ENCODE measurements at places on chromosomes 6 and 20.

DNA sequence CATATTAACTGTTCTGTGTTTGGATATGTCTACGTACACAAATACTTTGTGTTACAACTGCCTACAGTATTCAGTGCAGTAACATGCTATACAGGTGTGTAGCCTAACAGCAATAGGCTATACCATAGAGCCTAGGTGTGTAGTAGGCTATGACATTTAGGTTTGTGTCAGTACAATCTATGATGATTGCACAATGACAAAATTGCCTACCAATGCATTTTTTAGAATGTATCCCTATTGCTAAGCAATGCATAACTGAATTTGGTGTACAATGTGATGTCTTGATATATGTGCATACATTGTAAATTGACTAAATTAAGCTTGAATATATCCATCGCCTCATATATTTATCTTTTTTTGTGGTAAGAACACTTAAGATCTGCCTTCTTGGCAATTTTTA is 48.9 kb downstream of the C6orf118 start:
- DNase-seq: no peak

- DNase-seq: no peak
These were observed 2.2 kb downstream of the UBR2 start for GRCh38 chr6:42565823-42566613.

DNA sequence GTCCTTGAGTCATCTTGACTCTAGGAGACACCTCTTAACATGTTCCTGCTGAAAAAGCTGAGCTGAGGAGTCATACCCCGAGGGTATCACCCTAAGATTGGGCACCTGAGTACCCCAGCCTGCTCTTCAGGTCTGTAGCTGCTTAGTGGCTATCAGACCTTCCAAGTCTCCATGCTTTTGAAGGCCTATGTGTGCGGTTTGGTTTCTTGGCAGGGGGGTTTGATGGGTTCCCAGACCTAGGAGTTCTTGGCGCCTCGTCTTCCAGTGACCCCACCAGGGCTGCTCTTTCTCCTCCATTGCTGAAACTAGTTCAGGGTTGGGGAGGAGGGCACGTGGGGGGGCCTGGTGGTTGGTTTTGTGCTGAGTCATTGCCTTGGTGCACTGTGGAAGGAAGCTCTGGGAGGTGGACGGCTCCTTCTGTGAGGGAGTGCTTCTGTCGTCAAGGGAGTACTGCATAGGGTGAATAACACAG is 20.1 kb downstream of the IGF2R start:
- no peak for DNase-seq

DNA sequence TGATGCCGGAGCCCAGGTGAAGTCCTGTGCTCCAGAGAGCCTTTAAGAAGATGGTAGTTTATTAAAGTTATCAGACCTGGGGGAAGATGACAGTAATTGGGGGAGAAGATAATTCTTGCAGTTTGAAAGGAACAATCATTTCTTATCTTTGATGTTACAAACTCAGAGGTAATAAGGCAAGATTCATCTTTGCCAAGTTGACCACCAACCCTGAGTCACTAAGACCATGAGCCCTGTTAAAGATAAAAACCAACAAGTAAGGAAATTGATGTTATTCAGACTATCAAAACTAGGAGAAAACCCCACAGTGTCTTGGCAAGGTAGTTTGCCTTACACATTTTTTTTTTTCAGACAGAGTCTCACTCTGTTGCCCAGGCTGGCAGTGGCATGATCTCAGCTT is 73.1 kb downstream of the MKKS start:
- DNase-seq: no peak

DNA sequence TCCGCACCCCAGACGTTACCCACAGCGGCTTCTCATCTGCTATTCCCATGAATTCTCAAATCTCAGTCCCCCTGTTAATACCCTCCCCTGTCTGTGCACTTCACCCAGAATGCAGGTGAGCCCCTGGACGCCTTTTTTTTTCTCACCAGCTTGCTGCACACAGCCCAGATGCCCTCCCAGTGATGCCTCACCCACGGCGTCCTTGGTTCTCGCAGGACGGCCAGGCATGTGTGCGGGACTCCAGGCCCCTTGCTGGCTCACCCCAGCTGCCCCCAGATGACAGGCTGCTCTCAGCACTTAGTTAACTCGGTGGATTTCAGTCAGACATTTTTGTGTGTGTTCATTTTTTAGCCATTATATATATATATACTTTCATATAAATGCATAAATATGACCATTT is 25.4 kb upstream of the PI16 start:
- no peak for DNase-seq

DNA sequence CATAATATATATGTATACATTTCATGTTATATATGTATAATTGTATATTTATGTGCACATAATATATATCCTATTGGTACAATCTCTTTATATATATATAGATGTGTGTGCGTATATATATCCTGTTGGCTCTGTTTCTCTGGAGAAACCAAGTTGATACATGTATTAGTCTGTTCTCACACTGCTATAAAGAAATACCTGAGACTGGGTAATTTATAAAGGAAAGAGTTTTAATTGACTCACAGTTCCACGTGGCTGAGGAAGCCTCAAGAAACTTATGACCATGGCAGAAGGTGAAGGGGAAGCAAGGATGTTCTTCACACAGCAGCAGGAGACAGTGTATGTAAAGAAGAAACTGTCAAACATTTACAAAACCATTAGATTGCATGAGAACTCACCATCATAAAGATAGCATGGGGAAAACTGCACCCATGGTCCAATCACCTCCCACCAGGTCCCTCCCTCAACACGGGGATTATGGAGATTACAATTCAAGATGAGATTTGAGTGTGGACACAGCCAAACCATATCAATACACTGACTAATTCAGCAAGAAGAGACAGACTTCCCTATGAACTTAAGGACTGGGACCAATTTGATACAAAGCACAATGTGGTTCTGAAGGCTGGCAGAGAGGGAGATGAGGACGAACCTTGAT is 14.0 kb downstream of the CST3 start:
- no peak for DNase-seq

DNA sequence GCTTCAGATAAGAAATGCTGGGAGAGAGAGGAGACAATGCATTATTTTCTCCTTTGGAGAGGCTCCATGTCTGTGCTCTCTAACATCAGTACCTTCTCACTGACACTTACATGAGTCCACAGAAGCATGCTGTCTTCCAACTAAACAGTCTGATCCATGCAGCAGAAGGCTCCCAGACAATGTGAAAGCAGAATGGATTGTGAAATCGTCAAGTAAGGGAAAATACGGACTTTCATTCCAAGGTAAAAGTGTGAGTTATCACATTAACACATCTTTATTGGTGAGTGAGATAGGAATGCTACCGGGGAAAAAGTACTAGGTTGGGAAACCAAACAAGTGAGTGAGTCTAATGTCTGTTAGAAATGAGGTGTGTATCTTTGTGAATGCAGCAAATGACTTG is 167.6 kb upstream of the KCNK16 start:
- DNase-seq: no peak

- no peak for DNase-seq
These were observed 11.9 kb upstream of the QKI start for GRCh38 chr6:163402616-163403015.

DNA sequence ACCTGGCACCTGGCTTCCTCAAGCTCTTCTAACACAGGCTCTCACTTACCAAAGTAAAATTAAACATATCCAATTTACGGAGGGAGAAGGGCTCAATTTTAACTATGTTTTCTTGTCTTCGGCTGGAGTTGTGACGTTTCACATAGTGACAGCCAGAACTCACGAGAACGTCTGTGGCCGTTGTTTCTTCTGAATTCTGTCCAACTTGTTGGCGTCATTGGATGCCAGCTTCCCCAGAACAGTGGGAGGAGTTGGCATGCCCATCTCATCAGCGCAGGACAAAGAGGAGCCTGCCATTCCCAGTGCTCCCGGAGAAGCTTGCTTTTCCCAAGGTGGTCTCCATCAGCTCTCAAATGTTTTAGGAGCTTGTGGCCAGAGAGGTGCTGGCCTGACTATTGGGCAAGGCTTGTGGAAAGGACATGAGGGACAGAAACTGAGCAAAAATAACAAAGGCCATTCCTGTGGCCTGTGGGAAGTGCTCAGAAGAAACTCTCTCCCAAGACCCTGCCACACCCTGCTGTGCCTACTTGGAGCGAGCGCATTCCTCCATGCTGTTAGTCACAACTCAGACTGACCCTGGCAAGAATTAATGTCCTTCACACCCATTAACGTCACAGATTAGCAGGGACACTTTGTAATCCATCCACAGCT is 265.4 kb upstream of the CDH4 start:
- no peak for DNase-seq

DNA sequence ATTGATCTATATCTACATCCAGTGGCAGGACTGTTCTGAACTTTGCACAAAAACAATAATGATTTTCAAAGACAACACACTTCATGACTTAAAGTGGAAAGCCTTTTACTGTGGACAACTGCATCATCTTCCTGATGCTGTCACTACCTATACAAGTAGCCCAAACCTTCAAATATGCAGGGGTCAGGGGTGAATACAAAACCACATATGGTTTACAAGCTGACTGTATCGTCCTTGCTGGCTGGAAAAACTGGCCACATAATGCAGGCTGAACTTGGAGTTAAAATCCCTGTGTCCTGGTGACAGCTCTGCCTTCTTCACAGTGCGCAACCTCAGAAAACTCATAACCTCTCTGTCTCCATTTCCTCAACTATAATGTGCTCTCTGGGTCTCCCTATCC is 128.9 kb downstream of the GMDS start:
- DNase-seq: no peak

DNA sequence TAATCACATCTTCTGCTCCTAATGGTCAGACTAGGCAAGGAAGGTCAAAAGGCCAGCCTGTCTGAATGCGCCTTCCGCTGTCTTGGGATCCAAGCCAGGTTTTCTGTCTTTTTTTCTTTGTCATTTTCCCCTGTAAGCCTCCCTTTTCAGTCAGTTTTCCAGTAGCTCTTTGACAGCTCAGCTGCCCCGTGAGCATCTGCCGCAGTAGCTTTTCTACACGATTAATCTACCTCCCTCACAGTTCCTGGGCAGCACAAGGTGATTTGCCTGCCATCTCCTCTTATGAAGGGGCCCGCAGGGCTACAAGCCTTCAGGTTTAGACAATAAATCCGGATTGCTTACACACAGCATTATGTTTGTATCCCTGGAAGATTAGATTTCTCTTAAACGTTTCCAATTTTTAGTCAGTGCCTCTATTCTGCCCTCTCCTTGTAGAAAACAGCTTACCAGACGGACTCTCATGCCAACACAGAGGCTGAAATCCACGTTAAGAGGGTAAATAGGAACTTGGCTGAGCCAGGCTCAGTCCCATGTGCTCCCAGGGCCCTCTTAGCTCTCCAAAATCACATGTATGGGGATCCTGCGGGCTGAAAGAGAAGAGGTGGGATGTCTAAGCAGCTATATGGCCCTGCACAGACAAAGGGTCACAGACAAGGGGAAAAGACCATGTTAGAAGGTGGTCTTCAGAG is 77.2 kb downstream of the LY86 start:
- no peak for DNase-seq

DNA sequence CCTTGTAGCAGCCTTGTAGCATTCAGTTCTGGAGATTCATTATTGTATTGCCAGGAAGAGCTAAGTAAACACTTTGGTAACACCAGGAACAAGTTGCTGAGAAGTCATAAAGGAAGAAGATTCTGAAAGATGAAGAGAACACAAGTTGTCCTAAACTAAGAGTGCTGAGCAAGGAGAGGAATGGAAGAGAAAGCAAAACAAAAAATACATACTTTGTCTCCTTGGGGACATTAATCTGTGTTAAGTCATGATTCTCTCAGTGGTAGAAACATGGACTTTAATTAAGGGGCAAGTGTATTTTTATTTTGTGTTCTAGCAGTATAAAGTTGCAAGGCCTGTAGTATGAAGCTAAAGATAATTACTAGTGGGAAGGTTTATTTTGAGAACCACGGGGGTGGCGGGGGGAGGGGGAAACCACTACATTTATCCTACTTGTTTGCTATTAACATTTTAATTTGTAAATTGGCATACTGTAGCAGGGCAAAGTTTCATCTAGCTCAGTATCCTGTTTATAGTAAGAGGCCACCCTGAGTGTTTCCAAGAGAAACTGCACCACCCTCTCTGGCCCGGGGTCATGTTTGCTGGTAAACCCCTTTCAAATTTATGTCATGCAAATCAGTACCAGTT is 463.0 kb downstream of the CDKAL1 start:
- DNase-seq: no peak

DNA sequence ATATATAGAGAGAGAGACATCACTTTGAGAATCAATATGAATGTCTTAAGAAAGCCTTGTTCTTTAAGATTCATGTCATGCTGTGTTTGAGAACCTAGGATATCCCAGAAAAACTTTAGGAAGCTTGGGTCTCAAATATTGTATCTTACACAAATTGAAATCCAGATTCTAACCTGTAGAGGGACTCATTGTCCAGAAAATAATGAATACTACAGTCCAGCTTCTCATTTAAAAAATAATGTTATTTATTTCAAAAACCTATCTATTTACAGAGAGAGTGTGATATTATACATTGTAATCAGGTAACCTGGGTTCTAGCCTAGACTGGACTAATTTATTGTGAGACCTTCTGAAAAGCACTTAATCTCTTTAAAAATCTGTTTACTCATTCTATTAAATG is 4.2 kb downstream of the RFX6 start:
- DNase-seq: no peak

GRCh38 chr6:111843347-111844147 is 29.7 kb downstream of the FYN start:
- DNase-seq: peak; percentile 65

DNA sequence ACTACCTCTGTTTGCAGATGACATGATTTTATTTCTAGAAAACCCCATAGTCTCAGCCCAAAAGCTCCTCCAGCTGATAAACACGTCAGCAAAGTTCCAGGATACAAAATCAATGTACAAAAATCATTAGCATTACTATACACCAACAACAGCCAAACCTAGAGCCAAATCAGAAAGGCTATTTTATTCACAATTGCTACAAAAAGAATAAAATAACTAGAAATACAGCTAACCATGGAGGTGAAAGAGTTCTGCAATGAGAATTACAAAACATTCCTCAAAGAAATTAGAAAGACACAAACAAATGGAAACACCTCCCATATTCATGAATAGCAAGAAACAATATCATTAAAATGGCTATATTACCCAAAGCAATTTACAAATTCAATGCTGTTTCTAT is 65.6 kb upstream of the HTR1E start:
- DNase-seq: no peak

DNA sequence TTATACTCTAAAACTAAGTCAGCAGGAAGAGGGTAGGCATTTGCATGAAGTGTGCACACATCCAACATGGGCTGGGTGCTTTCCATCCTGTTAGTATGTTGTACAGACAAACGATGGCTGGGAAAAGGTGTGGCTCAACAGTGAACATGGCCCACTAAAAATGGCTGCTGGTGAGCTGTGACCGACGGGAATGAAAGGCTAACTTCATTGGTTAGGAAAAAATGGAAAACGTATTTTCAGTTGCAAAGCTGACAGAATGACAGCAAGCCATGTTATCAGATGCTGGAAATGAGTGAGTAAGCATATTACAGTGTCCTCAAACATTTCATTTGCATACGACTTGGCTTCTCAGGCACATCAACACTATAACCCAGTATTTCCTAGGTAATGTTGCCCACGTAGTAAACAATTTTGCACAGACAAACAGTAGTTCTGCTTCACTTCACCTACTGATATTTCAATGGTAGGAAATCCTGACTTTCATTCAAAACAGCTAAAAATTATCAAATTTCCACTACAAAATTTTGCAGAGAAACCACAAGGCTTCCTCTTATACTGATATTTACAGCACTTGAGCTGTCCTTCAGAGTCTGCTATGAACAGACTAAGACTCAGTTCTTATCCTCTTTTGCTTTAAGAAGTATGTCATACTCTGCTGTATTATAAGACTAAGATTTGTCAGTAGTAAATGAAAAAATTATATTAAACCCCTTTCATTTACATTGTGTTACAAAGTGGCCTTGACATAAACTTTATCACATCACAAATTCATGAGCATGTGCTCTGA is 98.9 kb downstream of the IRF4 start:
- peak; percentile 47 for DNase-seq

Measured in stimulated activated CD4-positive, alpha-beta T cell treated with anti-CD3 and anti-CD28 coated beads, Interleukin-2, amount 100 ng/mL, for 24 hours (primary cell).